ENCODE measurements at places on chromosomes 11 and 22. TPM values are rescaled to one million over a fixed set of nuclear protein-coding genes. Genes with fewer than 3 reads are reported as not detected.

Gene C11orf16
- not detected for total RNA-seq

GRCh38 chr11:126711977-126712625 is 288.5 kb downstream of the KIRREL3 start:
- no peak for DNase-seq

Gene PHLDB1
- 87.9 TPM for total RNA-seq

DNA sequence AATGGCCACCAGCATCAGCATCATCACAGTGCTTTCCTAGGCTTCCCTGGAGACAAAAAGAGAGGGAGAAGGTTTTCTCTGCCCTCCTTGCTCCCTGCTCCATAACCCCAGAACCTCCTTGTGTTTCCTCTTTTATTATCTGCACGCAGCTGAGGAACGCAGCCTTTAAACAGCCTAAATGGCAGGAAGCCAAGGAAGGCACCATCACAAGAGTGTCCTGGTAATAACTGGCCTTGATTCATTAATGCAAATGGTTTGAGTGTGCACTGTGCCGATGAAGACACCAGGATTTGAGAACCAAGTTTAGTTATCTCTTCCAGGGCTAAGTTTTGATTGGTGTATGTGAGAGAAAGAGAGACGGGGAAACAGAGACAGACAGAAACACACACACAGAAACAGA is 29.4 kb upstream of the DRD2 start:
- peak; percentile 60 for DNase-seq

DNA sequence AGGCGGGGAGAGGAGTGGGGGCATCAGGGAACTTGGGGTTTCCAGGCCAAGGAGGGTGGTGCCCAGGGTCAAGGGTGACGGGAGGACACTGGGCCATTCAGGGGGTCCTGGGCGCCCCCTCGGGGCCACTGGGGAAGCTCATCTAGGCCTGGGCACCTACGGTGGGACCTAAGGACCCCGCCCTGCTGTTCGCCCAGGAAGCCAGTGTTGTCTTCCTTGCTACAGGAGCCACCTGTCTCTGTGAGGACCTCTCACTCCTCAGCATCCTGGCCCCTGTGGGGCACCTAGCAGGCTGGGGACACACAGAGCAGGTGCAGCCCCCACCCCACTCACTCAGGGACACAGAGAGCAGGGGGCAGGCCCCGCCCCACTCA is 191.6 kb downstream of the IGLL1 start:
- no peak for DNase-seq

DNA sequence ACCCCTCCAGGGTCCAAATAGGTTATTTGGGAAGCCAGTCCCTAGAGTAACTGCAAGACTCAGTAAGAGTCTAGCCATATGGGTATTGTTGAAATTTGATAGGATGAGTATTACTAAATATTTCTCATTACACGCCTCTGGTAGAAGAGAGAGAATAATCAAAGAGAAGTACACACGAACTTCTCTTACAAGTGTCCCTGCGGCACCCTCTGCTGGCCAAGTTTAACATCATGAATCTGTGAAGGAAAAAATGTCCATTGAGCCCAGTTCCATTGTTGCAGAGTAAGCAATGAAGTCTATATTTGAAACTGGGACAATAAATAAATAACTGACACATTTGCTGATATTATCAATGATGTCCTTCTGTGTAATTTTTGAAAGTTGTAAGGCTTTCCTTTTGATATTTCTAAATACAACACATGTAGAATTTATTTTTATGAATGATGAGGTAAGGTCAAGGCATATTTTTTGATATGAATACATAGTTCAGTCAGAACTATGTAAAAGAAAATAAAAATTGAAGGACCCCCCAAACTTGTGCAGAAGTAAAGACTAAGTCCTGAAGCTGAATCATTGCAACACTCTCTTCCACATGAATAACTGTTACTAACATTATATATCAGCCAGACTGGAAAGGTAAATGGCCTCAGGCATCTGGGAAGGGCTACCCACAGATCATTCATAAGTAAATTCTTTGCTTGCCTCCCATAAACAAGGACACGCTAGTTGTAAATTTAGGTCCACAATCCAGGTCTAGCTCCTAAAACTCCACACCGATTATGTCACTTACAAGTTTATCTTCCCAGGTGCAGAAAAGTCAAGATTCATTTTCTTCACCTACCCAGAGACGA is 10.0 kb downstream of the OR51L1 start:
- no peak for DNase-seq

GRCh38 chr22:17007852-17008731 is at the start of gene GAB4:
GAB4 (minus strand) TSS chr22:17008222; CDS start chr22:17008114, 108 bp downstream.
- DNase-seq: no peak

DNA sequence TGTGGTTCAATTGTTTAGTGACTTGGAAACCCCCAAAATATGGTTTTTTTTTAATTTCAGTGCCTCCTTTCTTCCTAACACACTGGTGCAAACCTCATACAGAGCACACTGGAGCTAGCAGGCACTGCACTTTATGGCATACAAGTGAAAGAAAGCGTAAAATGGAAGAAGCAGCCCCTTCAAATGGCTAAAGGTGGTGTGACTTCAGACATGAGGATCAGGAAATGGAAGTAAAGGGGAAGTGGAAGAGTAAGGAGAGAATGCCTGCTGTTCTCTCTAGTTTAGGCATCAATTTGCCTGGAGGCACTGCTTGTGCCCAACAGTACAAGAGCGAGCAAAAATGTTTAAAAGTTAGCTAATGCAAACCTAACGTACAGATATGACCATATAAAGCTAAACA is 5.7 kb downstream of the RSF1 start:
- DNase-seq: no peak

DNA sequence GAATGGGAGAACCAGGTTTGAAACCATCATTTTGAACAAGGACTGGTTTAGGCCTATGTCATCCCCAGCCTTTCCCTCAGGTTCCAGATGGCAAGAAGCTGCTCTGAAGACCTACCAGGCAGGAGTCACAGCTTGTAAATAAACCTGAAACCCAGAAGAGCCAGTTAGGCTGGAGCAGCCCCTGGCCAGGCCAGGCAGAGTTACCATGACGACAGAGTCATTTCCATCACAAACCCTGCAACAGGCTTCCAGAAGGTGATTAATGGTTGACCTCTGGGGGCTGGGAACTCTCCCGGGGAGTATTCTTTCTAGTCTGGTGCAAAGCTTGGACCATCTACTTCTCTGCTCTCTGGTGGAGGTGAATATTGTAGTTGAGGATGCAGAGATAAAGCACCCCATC is 164.1 kb upstream of the NCAM1 start:
- DNase-seq: no peak

DNA sequence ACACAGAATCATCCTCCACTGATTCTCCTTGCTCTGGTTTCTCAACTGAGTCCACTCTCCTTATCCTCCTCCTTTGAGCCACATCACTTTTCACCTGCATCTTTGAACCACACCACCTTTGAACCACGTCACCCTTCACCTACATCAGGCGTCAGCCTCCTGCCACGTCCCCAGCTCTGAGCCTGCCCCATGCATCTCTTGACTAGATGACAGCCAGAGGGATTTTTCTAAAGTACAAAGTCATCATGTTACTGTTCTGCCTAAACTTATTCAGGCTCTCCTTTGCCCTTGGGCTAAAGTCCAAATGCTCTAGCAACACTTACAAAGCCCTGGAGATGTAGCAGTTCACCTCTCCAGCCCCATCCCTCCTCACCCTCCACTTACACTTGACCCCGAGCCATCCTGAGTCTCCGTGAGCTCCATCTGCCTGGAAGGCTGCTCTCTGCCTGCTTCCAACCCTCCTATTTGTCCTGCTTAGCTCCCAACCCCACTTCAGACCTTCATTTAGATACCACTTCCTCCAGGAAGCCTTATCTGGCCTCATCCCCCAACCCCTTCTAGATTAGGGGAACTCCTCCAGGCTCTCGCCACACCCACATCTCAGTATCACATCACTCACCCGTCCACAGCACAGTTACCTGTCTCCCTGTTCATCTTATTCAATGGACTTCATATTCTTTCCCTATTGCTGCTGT is 3.7 kb upstream of the MS4A10 start:
- DNase-seq: no peak

- no peak for DNase-seq
Observed at GRCh38 chr11:102986815-102987214, 31.3 kb upstream of the MMP13 start.
